ENCODE measurements at places on chromosomes 4 and X.

DNA sequence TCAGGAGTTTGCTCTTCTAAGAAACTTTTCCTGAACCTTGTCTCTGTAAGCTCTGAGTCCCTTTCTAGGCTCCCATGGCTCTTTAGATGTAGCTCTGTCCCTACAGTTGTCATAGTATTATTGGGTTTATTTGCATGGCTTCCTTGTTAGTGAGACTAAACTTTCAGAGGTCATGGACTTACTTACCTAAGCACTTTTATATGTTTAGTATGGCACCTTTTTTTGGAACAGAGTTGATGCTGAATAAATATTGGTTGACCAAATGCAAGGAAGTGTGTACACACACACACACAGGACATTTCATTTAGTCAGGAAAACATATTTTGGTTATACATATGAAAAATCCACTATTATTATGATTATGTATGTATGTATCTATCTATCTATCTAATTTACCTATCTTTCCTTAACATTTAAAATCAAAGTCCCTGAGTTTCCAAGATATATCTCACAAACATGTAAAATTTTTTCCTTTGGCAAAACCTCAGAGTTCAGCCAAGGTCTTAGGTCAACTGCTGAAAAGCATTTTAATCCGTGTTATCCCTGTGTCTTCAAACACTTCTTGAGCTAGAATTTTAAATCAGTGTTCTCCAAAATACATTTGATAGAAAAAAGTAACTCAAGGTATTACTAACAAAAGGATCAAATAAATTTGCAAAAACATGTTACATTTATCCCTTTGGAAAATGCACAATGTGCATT lies 47.1 kb upstream of the GBA3 start:
- DNase-seq = no peak

GRCh38 chr4:75391489-75392166 lies 122.6 kb downstream of the RCHY1 start:
- no peak for DNase-seq

DNA sequence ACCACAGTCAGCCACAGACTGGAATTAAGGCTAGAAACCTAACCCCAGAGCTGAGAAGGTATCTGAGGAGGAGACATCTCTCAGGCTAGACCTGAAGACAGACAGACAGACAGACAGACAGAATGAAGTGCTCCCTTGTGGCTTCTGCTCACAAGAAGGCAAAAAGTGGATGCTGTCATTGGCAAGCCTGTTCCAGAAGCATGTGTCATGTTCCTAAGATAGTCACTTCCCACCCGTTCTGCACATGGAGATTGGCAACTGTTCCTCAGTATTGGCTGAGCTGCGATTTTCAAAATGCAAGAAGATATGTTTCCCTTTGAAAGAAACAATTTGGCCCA lies 166.4 kb downstream of the NSUN7 start:
- DNase-seq = no peak

- no peak for DNase-seq
Observed at GRCh38 chr4:79526641-79527565, 118.9 kb upstream of the GK2 start.

GRCh38 chr4:26375551-26375950 lies 54.7 kb downstream of the RBPJ start:
- DNase-seq = no peak

DNA sequence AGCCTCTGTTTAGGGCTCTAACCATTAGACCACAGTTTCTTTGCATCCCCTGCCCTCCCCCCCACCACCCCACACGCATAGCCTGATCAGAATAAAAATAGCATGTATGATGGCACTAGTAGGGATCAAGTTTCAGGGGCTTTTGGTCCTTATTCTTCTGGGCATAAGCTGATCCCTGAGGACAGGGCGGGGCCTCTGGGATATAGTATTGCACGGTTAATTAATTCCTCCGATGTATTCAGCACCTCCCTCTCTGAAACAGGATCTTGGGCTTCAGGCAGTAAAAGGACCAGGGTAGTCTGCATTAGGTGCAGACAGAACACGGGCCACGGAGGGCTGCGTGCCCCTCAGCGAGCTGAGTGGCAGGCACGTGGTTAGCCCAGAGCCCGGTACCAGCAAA lies 57.1 kb downstream of the ELF4 start:
- DNase-seq = no peak

- DNase-seq = no peak
Observed at GRCh38 chrX:7254144-7254543, 106.2 kb upstream of the PUDP start.

DNA sequence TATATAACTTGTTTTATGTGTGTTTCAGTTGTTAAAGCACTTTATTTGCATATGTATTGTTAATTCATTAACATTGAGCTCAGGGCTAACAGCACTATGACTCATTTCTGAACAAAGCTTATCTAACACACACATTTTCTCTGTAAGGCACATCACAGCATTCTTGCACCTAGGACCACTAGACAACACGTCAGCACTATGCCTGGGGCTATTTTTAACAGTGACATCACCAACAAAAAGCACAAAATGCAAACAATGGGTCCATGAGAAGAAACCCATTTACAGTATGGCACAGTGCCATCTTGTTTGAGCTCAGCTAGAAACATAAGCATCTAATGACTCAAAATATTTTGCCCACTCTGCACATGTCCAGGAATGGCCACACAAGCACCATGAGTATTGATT lies 124.4 kb downstream of the RELL1 start:
- DNase-seq = no peak

- no peak for DNase-seq
Observed at GRCh38 chr4:152959080-152959479, 23.0 kb downstream of the FHDC1 start.

GRCh38 chr4:110492522-110492921 lies 16.6 kb downstream of the ENPEP start:
- no peak for DNase-seq

GRCh38 chr4:189285377-189285776 lies 655.3 kb upstream of the FRG1 start:
- no peak for DNase-seq

GRCh38 chrX:149473966-149474365 lies 31.1 kb downstream of the IDS start:
- DNase-seq = no peak
